ENCODE measurements at places on chromosomes 11 and 22. TPM values are rescaled to one million over a fixed set of nuclear protein-coding genes. Genes with fewer than 3 reads are reported as not detected.

IGSF22 gene
- not detected for total RNA-seq

MS4A15 gene
- not detected for total RNA-seq

MTMR2 gene
- 43.9 TPM for total RNA-seq

PLAAT2 gene
- not detected for total RNA-seq

VWCE gene
- 1.3 TPM for total RNA-seq

CBLIF gene
- total RNA-seq = not detected

CASP5 gene
- total RNA-seq = not detected

KRTAP5-8 gene
- 0.22 TPM for total RNA-seq

HBG2 gene
- not detected for total RNA-seq
